Upper lobe of left lung (tissue), 6 donors: ENCODE measurements at places on chromosomes 11 and 22.
A peak's percentile ranks its signal among the peaks of the same experiment; 100 is the strongest.

DNA sequence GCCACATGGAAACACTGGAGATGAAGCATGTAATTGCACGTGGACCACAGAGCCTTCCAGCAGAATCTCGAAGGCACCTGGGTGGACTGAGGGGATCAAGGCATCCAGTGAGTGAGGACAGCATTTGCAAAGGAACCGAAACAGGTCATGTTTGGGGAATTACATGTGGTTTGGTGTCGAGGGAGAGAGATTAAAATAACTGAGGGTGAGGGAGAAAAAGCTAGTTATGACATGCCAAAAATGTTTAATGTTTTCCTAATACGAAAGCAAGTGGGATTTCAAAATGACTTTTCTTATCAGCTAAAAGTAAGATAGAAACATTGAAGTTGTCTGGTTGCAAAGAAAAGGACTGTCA lies 157.1 kb downstream of the BLID start:
- DNase-seq = no peak

DNA sequence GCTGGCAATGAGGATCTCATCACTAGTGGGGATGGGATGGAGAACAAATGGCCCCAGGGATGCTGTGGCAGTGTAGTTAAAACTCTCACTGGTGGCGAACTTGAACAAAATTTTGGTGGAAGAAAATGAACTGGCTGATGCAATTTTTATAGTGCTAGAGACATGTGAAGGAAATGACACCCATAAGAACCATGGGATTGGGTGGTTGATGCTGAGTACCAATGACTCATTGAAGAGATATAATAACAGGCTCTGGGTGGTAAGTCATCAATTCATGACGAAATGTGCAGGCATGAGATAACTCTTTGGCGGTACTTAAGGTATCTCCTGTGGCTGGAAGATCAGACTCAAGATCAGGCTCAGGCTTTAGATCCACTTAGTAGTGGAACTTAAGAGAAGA lies 172.9 kb upstream of the DDI1 start:
- no peak for DNase-seq

DNA sequence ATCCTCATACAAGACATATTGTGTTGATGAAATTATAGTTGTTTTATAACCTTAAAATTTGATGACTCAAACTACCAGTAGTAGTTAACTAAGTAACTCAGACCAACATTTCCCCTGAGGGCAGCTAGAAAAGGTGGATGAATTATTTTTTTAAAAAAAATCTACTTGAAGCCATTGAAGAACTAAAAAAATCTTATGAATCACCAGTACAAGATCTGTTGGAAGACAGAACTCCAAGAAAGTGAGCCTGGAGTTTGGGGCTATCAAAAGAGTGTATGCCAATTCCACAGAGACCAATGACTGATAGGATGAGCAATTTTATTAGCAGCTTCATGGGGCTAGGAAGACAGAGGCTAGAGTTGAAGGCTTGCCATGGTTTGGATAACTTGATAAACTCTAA lies 72.4 kb downstream of the CYP2R1 start:
- no peak for DNase-seq

DNA sequence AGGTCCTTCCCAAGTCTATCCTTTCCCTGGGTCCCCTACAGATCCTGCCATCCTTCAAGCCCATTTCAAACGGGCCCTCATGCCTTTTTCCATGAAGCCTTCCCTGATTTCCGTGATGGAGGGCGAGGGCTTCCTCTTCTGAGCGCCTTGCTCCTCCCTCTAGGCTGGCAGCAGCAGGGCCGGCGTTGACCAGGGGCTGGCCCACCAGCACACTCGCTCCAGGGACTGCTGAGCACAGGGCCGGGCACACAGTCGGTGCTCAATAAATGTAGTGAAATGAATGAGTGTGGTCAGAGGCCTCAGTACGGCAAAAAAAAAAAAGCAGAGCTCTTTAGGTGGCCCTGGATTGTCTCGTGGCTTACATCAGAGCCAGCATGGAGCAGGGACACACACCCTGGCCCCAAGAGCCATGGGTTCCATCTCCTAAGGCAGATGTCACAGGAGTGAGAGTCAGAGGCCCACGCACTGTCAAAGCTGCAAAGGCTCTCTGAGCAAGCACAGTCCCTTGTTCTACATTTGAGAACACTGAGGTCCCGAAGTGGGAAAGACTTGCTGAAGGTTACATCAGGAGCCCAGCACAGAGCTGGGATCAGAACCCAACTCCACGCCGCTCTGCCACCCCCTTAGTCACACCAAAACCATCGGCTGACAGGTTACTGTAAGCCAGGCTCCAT lies 3.1 kb downstream of the IL2RB start:
- DNase-seq = peak; percentile 56

DNA sequence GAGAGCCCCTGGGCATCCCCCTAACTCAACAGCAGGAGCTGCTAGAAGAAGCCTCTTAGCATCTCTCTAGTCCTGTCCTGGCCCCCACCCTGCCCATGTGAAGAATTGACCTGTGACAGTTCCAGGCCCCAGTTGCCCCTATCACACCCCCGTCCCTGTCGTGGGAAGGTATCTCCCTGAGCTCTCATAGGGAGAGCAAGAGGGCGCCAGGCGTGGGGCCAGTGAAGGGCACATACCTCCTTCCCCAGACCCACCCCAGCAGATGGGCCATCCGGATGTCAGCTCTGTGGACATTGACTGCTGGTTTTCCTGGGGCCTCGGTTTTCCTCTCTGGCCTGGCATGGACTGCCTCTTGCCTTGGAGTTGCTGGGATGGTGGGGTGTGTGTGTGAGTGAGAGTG lies 29.5 kb downstream of the CD82 start:
- DNase-seq = no peak

- DNase-seq = peak; percentile 52
These were observed 59.0 kb downstream of the C22orf31 start for GRCh38 chr22:29002603-29003002.

DNA sequence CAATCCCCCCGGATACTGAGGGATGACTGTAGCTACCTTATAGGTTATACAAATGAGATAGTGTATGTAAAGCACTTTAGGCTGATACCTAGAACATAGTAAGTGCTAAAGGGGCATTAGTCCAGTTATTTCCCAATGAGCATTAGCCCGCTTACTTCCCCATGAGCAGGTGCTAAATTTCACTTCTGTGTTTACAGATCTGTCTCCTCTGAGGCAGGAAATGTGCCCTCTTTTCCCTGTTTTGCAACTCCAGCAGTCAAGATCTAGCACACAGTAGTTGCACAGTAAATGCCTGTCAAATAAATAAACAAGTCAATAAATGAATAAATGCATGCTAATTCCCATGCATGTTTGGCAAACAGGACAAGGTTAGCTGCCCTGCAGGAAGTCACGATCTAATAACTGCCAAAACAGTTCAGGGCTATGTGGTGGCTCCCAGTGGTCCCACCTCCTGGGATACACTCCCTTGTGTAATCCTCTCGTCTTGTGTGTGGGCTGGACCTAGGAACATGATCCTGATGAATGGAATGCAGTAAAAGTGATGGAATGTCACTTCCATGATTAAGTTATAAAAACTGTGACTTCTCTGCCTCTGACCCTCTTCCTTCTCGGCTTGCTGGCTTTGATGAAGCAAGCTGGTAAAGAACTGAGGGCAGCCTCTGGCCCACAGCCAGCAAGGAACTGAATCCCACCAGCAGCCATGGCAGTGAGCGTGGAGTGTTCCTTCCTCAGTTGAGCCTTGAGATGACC lies 459.0 kb downstream of the SOX6 start:
- no peak for DNase-seq

- DNase-seq = no peak
These were observed 173.9 kb downstream of the DDX10 start for GRCh38 chr11:108838792-108839105.

DNA sequence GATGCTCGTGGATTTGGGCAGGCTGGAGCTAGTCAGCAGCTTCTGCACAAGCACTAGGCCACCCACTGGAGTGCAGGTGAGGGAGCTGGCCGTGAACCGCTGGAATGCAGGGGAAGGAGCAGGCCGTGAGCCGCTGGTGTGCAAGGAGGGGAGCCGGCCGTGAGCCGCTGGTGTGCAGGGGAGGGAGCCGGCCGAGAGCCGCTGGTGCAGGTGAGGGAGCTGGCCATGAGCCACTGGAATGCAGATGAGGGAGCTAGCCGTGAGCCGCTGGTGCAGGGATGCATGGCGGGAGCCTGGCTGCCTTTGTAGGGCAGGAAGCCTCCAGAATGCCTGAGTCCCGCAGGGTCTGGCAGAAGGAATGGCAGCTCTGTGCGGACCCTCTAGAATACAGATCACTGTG lies 4220.0 kb upstream of the OR11H1 start:
- peak; percentile 84 for DNase-seq

GRCh38 chr11:102046841-102047240 lies 396 bp upstream of the CFAP300 start:
- no peak for DNase-seq

DNA sequence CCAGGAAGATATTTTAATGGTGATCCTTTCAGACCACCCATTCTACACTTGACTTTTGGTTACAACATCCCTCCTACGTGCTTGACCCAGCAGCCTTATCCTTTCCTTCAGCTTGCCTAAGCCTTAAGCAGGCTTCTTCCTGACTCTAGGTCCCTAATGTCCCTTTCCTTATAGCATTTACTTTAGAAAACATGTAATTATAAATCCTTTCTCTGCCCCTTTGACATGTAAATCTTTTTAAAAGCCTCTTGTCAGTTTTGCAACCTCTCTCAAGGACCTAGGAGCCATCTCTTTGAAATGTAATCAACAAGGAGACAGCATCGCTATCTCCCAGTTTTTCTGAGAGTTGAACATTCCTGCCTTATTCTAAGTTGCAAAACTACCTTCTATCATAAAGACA lies 1255.2 kb downstream of the LRRC4C start:
- DNase-seq = no peak

DNA sequence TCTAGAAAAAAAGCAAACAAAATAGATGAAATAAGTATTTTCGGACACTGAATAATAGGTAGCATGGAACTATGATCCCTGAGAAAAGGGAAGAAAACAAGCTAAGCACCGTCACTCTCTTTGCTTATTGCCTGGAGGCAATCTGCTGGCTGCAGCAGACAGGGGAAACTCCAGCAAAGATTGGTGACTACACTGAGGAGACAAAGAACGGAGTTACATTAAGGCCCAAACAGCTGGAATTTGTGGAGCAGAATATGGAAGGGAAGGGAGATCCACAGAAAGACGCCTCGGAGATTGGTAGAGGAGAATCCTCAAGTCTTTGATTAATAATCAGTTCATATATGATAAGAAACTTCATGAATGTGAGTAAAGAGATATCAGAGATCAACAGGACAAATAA lies 150.2 kb downstream of the TYR start:
- no peak for DNase-seq

GRCh38 chr11:57650739-57651090 lies 1.0 kb upstream of the YPEL4 start:
- no peak for DNase-seq

DNA sequence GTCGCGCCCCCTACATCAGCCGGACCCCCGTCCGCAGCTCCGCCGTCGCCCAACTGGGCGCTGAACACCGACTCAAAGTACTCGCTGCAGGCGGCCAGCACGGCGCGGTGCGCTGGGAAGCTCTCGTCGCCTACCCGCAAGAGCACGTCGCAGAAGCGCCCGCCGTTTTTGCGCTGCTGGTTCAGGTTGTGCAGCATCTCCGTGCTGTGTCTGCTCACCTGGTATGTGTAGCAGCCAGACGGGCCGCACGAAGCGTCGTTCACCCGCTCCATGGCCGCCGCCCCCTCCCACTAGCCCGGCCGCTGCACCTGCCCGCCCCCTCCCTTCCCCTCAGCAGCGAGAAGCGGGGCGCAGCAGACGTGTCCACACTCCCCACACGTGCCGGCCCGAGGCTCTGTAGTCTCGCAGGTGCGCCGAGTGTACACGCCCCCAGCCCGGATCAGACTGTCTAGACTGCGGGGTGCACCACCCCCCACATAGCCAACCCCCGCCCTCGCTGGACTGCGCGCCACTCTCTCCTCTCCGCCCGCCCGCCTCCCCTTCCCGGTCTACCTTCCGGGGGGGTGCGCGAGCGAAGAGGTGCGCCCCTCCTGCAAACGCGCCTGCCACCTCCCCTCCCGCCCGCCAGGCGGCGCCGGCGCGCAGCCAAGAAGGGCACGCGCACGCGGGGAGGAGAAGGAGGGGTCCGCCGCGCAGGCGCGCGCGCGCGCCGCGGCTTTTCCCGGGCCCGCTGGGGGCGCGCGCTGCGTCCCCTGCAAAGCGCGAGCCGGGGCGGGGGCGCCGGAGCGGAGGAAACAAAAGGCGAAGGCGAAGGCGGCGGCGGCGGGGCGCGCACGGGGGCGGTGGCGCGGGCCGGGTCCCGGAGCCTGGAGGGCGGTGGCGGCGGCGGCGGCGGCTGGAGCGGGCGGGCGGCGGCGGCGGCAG lies 553 bp downstream of the PATZ1 start:
- peak; percentile 81 for DNase-seq

DNA sequence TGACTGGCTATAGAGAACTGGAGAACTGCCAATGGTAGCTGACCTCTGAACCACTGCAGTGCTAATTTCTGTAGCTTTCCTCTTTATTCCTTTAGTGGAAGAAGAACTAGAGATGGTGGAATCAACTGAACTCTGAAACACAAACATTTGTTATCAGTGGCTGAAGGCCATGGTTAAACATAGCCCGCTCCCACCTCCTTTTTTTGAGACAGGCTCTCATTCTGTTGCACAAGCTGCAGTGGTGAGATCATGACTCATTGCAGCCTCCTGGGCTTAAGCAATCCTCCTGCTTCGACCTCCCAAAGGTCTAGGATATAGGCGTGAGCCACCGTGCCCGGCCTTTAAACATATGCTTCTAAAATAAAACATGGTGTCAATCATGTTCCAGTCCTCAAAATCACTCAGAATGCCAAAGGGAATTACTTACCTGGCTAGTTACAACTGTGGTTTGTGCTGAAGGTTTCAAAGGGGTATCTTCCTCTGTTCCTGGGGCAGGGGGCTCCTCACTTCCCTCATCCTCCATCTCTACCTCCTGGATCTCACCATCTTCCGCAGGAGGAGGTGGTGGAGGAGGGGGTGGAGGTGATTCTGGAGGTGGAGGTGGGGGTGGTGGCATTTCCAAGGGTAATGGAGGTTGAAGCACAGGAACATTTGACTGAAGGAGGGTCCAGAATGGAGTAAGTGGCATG lies 9.0 kb upstream of the AGBL2 start:
- DNase-seq = no peak

- DNase-seq = no peak
These were observed 163.0 kb downstream of the SPON1 start for GRCh38 chr11:14125529-14125928.

DNA sequence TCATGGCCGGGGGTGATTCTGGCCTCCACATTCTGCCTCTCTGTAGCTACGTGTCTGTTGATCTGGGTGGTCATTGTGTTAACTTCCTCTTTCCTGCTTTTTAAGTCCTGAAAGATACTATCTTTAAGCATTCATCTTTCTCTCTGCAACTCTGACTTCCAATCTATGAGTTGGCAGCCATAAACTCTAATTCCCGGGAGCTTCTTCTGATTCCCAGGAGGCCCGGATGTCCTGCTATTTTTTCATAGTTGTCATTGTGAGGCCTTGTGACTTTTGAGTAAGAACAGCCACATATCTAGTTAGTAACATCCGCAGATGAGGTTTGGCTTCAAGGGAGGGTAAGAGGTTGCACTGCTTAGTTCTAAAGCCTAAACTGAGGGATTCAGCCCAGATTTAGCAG lies 107.8 kb downstream of the SYN3 start:
- no peak for DNase-seq
